ENCODE measurements at places on chromosomes 6 and 20.

DNA sequence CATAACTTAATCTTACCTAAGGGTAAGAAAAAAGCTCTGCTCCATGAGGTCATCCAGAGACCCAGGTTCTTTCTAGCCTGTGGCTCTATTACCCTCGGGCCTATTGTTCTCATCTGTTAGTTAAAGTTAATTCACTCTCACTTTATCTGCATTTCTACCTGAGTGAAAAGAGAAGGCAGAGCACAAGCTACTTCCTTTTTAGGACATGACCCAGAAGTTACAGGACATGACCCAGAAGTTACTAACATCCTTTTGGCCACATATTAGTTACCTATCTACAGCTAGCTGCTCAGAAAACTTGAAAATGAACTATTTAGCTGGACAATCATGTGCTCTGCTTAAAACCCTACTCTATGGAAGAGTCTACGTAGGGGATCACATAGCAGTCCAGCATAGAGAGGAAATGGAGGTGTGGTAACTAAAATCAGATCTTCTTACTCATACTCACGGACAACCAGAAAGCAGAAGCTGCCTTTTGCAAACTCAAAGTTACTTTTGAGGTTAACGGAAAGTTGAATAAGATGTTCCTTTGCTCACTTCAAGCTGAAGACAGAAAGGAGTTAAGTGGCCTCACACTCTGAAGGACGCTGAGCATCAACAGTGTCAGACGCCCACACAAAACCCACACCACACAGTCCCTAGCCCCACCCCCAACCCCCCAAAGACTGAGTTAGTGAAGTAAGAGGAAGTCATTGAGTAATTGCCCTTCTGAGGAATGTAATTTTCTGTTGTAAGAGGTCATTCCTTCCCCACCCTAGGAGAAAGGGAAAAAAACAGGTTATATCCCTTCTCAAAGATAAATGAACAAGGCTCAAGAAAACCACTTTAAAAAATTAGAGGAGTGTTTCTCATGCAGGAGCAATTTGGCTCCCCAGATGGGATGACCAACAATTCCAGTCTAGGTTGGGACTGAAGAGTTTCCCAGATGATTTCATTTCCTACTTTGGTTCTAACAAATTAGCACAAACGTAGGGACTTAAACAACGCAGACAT, 45.9 kb upstream of the TAB2 start:
- peak; percentile 96 for DNase-seq

GRCh38 chr6:17393892-17394631, 667 bp downstream of the CAP2 start:
- DNase-seq, result peak; percentile 10

GRCh38 chr20:13259921-13260320, 38.8 kb downstream of the ISM1 start:
- no peak for DNase-seq

GRCh38 chr6:88482465-88482864, 316.3 kb upstream of the CNR1 start:
- DNase-seq, result no peak

GRCh38 chr20:50898475-50898874, 32.8 kb downstream of the ADNP start:
- DNase-seq, result no peak

DNA sequence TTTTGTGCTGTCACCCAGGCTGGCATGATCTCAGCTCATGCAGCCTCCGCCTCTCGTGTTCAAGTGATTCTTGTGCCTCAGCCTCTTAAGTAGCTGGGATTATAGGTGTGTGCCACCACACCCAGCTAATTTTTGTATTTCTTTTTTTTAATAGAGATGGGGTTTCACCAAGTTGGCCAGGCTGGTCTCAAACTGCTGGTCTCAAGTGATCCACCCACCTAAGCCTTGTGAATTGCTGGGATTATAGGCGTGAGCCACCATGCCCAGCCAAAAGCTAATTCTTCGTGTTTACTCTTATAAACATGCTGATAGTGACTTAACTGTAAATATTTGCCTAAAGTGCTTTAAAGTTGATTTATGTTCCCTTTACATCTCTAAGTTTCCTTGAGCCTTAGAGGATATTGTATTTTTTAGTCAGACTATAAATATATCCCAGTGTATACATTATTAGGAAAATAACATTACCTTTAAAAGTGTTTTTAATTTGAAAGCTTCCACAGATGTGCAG, 91.7 kb downstream of the COL21A1 start:
- DNase-seq, result no peak

DNA sequence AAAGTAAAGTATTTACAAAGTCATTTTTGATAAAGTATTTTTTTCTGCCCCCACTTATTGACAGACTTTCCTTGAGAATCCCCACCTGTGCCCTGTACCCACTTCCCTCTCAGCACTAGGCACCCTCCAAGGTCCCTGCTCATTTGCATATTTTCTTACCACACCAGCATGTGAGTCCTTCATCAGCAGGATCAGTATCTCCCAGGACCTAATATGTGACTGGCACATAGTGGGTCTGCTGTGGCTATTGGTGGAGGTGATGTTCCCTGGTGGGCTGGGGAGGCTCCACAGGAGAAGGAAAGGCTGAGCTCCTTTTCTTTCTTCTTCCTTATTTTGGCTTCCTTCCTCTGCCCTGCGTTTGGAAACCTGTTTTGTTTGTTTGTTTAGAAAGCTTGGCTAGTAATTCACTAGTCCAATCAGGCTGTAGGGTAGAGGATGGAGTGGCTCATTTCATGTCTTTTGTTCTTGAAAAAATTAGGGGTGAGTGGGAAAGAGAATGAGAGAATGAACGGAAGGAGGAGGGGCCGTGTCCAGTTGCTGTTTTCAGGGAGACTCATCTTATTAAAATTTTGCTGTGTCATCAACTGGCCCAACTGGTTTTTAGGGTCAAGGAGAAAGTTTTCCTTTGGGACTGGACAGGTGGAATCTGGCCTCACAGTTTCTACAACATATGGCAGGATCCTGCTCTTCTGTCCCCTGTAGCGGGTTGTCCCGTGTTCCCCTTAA, 2.8 kb upstream of the RNF24 start:
- no peak for DNase-seq

DNA sequence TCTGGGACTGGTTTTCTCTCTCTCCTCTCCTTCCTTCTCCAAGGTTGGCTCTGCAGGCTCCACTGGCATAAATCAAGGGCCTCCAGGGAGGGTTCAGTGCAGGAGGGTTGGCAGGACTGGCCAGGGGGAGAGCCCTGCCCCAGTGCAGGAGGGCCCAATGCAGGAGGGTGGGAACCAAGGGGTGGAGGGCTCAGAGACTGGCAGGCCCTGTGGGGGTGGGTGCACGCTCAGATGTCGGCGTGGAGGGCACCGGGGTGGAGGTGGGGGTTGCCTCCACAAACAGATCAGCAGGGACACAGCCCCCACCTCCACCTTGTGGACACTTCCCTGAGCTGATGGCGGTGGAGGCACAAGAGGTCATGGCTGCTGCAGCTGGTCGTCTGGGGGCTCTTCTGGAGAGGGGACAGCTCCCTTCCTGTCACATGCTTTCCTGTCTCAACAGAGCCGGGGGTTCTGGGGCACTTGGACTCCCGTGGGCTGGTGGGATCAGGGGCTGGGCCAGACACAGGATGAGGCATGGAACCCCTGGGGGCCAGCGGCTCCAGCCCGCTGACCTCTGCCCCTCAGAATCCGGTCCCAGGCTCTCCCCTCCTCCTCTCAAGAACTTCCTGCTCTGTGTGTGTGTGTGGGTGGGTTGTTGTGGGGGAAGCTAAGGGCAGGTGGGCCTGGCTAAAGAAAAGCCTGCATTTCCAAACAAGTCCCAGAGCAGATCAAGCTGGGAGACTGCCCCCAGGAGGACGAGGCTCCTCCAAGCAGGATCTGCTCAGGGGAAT, 2.7 kb upstream of the ABHD16B start:
- peak; percentile 74 for DNase-seq

DNA sequence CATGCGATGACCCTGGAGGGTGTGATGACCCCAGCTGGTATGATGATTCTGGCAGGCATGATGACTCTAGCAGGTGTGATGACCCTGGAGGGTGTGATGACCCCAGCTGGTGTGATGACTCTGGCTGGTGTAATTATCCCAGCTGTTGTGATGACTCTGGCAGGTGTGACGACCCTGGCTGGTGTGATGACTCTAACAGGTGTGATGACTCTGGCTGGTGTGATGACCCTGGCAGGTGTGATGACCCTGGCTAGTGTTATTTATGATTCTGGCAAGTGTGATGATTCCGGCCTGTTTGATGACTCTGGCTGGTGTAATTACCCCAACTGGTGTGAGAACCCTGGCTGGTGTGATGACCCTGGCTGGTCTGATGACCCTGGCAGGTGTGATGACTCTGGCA, 427.2 kb downstream of the QKI start:
- no peak for DNase-seq

GRCh38 chr6:91497770-91498169, 910.9 kb upstream of the MAP3K7 start:
- DNase-seq, result no peak

DNA sequence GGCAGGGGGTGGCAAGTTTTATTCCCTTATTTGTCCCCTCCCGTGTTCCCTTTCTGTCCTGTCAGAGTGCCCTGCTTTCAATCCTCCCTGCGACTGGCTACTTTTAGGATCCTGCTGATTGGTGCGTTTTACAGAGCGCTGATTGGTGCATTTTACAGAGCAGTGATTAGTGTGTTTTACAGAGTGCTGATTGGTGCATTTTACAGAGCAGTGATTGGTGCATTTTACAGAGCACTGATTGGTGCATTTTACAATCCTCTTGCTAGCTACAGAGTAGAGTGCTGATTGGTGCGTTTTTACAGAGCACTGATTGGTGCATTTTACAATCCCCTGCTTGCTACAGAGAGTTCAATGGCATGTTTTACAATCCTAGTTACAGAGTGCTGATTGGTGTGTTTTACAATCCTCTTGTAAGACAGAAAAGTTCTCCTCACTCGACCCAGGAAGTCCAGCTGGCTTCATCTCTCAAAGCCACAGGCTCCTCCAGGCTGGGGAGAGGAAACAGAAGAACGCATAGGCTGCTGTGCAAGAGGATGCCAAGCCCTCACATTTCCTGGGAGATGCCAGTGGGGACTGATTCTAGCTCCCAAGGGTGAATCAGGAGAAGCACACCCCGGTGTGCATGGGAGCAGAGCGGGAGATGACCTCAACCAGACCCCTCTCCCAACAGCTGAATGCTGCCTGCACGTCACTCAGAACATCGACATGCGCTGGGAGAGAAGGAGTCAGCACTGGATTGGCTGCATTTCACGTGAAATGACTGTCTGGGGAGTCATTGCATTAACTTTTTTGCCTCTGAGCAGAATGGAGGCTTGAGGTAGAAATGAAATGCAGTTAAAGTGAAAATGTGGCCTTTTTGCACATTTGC, 48.3 kb upstream of the SLC22A23 start:
- DNase-seq, result peak; percentile 48

- DNase-seq, result no peak
These were observed 1.4 kb upstream of the AAR2 start for GRCh38 chr20:36234771-36235320.

- DNase-seq, result no peak
These were observed 8.2 kb downstream of the SENP6 start for GRCh38 chr6:75609639-75610590.

GRCh38 chr6:162109480-162110050, 618.0 kb downstream of the PRKN start:
- DNase-seq, result no peak

GRCh38 chr6:37399795-37400490, 33.1 kb upstream of the CMTR1 start:
- DNase-seq, result no peak

- DNase-seq, result no peak
These were observed 436.8 kb downstream of the HAO1 start for GRCh38 chr20:7503501-7503900.

GRCh38 chr20:41392871-41393704, 26.5 kb upstream of the EMILIN3 start:
- DNase-seq, result no peak

DNA sequence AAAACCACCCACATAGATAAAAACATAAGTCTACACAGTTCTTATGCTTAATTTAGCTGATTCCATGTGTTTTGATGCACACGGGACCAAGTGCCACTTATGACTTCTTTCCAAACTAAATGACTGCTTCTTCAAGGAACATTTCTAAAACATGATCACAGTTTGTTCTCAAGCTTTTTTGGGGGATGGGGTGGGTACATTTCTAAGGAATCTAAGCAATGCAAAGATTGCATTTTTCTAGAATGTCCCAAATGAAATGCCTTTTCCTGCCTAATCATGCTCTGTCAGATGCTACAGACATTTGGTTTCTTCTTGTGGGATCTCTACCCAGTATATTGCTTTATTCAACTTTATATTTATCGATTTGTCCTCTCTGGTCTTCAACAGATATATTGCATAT, 496.8 kb upstream of the JAG1 start:
- DNase-seq, result no peak

- peak; percentile 2 for DNase-seq
These were observed 799 bp upstream of the SHPRH start for GRCh38 chr6:145964948-145965366.

GRCh38 chr20:23234311-23235078, 116.1 kb upstream of the NXT1 start:
- DNase-seq, result no peak

GRCh38 chr20:2261046-2261485, 34.7 kb upstream of the TGM3 start:
- DNase-seq, result no peak

DNA sequence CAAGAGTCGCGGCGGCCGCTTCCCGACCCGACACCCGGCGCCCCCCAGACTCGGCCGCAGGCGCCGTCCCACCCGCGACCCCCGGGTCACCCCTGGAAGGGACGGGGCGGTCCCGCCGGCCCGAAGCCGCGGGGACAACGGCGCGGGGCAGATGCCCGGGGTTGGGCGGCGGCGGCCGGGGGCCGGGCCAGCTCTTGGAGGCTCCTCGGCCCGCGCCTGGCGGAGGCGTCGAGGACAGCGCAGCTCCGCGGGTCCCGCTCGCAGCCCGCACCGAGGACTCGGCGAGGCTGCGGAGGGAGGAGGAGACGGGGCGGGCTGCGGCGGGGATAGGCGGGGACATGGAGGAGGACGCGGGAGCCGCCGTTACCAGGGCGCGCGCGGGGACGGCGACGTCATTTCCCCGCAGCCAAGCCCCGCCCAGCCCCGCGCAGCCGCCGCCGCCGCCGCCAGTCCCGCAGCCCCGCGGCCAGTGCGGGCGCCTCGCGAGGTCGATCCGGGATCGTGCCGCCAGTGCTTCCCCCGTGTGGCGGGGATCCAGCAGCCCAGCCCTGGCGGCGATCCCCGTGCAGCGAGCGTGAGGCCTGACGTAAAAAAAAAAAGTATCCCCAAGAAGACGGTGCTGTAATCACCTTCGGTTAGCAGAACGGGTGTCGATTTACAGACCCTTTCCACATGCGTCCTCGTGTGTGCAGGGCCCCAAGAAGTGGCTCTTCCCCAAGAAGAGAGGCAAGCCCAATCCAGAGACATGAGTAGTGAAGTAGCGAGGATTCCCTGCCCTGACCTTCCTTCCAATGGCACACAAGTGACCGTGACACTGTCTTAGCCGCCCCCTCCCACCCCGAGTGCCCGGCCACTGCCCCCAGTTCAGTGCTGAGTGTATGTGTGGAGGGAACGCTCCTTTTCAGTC, at the start of gene FAM184A:
FAM184A (minus strand) TSS at position 289 of the 907 bp plus-strand sequence. CDS start 365 bp downstream, outside the sequence.
- peak; percentile 58 for DNase-seq

- DNase-seq, result peak; percentile 73
These were observed 10.4 kb upstream of the GCNT2 start for GRCh38 chr6:10510592-10511367.

- DNase-seq, result no peak
These were observed 2.5 kb downstream of the PERP start for GRCh38 chr6:138104618-138105213.

- DNase-seq, result peak; percentile 10
These were observed 14.9 kb downstream of the SH3BGRL2 start for GRCh38 chr6:79646006-79646405.

Data from suppressor macrophage (primary cell).